ENCODE measurements at places on chromosomes 11 and 22.

- DNase-seq, result no peak
Measured at GRCh38 chr11:65208785-65209710, 27.3 kb downstream of the CAPN1 start.

GRCh38 chr11:61626580-61627380, 45.9 kb upstream of the SYT7 start:
- DNase-seq, result no peak

DNA sequence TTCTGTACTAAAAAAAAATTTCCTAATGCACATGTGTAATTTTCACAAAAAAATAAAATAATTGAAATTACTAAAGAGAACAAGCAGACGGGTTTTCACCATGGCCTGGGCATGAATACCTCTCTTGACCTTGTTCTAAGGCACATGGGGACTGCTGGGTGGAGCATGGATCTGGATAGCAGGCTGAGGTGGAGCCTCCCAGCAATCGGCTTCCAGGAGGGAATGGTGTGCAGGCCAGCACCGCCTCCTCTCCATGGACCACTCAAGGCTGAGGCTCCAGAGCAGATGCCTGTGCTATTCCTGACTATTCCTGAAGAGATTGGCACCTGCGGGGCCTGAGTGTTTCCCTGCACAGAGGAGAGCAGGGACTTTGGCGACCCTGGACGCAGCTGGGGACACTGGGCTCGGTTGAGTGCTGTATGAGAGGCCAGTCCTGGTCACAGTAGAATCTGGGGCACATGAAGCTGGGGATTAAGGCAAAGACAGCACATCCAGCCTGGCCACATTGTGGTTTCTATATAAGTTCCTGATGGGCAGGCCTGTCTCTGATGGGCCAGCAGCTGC, 963.6 kb downstream of the BRD1 start:
- DNase-seq, result no peak

GRCh38 chr11:9660886-9661285, 3.0 kb upstream of the SWAP70 start:
- no peak for DNase-seq

- no peak for DNase-seq
Measured at GRCh38 chr11:7257724-7258123, 6.0 kb downstream of the SYT9 start.

GRCh38 chr11:115665175-115665821, 161.1 kb upstream of the CADM1 start:
- no peak for DNase-seq

- DNase-seq, result no peak
Measured at GRCh38 chr11:131689049-131689925, 318.9 kb downstream of the NTM start.

DNA sequence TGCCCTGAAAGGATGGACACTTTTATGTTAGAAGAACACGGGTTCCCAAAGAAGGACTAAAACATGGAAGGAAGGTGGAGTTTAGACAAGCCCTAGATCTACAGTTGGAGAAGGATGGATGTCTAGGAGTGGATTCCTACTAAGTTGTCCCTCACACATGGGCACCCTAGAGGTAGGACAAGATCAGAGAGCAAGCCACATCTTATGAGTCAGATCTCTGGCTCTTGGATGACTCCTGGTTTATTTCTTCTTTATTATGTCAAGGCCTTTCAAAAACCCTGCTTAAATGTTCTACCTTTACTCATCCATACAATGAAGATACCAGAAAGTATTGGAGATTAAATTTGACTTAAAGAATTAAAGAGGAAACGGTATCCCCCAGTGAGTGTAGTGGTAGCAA, 34.4 kb downstream of the PRCP start:
- no peak for DNase-seq

- no peak for DNase-seq
Measured at GRCh38 chr11:70109006-70109405, 30.9 kb downstream of the ANO1 start.

DNA sequence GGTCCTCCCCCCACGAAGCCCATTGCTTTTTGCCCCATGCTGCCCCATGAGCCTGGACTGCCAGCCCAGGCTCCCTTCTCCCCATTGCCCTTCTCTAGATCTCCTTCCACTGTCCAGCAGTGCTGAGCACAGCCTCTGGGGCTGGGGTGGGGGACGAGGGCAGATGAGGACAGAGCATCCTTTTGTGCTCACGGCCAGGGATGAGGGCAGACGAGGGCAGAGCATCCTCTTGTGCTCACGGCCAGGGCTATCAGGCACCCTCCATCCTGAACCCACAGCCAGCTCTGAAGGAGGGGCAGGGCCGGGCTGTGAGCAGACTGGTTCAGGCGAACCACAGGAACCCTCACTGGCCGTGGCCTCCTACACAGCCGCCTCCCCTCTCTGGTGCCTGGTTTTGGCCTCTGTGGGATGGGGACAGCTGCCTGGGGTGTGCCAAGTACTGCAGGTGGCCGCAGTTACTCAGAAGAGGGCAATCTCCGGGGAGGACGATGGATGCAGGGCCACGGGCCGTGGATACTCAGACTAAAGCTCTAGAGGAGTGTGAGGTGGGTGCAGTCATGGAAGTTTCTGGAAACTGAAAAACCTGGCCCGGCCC, 1258.8 kb downstream of the BRD1 start:
- DNase-seq, result no peak

DNA sequence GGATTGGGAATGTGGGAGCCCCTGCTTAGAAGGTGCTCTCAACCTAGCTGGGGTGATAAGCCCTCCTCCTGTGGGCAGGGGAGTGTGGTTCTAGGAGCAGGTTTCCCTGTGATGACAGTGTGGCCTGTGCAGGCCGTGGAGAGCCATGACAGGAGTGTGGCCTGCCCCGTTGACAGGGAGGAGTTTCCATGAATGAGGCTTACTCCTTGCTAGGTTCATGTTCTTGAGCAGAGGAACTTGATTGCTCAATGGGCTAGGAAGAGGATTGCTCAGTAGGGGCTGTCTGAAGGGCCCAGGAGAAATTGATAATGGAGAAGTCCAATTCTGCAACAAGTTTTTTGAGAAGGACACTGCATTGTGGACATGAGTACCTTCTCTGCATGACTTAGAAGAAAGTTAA, 92.0 kb downstream of the PPP6R3 start:
- no peak for DNase-seq

DNA sequence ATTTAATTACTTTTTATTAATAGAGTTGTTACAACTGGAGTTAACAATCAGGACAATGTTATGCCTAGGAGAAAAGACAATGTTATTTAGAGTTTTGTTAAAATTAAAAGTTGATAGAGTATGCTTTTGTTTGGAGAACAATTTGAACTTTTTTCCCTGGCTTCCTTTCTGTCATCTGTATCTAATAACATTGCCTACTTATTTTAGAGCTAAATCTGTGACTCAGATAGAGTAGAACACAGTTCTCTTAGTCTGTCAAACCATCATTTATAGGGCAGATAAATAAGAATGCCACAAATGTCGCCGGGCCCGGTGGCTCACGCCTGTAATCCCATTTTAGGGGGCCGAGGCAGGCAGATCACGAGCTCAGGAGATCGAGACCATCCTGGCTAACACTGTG, 28.9 kb upstream of the YAP1 start:
- no peak for DNase-seq

- no peak for DNase-seq
Measured at GRCh38 chr11:130536106-130537040, 87.9 kb downstream of the ADAMTS15 start.

DNA sequence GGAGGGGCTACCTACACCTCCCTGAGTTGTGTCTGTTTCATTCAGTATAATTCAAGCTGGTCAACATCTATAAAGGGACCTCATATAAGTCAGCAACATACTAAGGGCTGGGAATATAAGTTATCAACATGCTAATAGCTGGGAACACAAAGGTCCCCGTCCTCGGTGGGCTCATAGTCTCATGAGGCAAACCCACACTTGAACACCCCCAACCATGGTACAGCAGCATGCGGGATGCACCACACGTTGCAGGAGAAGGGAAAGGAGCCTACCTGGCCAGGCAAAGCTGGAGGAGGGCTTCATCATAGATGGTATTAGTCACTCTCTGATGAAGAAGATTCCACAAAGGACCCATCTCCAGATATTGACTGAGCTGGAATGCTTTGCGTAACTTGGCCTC, 561.8 kb upstream of the B3GAT1 start:
- no peak for DNase-seq

GRCh38 chr11:127875131-127875530, 712.2 kb downstream of the ETS1 start:
- no peak for DNase-seq

- DNase-seq, result no peak
Measured at GRCh38 chr11:131661132-131661531, 290.7 kb downstream of the NTM start.

DNA sequence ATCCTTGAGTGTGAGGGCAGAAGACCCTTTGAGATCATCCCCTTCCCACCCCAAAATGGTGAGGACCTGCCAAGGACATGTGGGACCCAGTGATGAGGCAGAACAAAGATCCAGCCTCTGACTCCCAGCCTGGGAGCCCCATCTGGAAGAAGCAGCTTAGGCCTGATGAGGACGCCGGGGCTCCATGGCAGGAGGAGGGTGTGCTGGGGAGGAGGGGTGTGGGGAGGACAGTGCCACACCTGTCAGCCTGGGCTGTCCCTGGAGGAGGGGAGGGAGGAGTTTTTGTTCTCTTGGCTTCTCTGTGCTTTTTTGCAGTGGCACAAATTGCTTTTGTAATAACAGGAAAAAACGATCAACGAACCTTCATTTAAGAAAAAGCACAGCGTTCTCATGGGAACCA, 44.4 kb upstream of the DAGLA start:
- no peak for DNase-seq

GRCh38 chr22:47849576-47849975, 1087.1 kb downstream of the TBC1D22A start:
- no peak for DNase-seq

DNA sequence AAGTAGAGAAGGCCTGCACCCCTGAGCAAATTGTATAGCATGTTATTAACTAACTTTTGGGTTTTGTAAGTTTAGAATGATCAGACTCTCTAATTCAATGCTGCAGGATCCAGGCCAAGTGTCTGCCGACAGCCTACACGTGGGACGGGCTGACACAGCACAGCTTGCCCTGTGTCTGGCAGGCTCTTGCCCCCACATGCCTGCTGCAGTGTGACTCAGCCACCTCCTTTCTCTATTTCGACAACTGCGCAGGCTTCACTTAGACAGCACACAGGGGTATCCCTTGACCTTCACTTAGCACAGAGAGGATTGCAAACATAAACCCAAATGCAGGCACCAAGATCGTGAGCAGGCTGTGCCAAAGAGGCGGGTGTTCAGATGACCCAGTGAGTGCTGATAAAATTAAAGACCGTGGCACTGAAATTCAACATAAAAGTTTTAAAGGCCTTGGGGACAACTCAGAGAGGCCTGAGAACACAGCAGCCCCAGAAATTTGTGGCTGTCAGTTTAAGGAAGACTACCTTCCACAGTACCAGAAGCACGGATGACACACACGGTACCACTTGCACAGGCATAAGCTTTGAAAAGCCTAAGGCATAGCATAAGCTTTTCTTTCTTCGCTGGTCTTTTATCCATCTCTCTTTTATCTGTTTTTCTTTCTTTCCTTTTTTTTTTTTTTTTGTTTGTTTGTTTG, 37.8 kb downstream of the SCN3B start:
- no peak for DNase-seq

- DNase-seq, result no peak
Measured at GRCh38 chr11:60831501-60832079, 10.3 kb upstream of the CCDC86 start.

GRCh38 chr11:19366992-19367709, 126.4 kb upstream of the E2F8 start:
- DNase-seq, result no peak

DNA sequence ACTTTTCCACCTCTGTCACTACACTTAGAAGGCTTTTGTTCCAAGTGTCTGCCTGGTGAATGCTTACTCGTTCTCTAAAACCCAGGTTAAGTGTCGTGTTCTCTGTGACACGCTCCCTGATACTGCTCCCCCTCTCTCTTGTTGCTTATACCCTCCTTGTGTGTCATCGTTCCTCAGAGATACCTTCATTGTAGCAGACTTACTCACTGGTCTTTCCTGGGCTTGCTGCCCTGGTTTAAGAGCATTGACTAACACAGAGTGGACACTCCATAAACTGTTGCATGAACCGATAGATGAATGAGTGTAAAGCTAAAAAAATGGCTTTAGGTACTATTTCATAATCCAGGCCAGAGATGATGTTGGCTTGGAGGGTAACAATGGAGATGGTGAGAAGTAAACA, 171.3 kb downstream of the GRIK4 start:
- DNase-seq, result no peak

- no peak for DNase-seq
Measured at GRCh38 chr11:8093931-8094575, 13.0 kb downstream of the TUB start.

GRCh38 chr22:29992341-29993275, 87.7 kb upstream of the HORMAD2 start:
- no peak for DNase-seq

- DNase-seq, result no peak
Measured at GRCh38 chr11:44629732-44630345, 64.4 kb downstream of the CD82 start.

DNA sequence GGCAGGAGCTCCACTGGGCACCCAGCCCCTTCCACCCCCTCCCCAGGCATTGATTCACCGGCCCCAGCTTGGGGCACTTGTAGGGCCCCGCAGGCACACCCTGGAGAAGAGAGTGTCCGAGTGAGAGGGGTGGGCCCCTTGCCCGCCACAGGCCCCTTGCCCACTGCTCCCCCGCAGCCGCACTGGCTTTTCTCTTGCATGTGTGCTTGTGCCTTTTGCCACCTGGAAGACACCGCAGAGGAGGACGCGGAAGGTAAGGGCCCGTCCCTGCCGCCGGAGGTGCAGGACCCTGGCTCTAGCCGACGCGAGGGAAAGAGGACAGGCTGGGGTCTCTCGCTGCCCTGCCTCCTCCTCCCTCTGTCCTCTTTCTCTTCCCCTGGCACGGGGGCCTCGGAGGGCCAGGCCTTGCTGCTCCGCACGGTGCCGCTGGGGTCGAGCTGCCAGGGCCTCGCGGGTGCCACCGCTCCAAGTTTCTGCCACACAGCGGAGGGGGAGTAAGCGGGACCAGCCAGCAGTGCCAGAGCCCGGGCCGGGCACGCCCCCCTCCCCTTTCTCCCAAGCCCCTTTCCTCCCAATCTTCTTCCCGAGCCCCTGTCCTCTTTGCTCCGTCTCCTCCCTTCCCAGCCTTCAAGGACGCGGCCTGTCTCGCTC, 9.5 kb downstream of the TNNT3 start:
- no peak for DNase-seq

DNA sequence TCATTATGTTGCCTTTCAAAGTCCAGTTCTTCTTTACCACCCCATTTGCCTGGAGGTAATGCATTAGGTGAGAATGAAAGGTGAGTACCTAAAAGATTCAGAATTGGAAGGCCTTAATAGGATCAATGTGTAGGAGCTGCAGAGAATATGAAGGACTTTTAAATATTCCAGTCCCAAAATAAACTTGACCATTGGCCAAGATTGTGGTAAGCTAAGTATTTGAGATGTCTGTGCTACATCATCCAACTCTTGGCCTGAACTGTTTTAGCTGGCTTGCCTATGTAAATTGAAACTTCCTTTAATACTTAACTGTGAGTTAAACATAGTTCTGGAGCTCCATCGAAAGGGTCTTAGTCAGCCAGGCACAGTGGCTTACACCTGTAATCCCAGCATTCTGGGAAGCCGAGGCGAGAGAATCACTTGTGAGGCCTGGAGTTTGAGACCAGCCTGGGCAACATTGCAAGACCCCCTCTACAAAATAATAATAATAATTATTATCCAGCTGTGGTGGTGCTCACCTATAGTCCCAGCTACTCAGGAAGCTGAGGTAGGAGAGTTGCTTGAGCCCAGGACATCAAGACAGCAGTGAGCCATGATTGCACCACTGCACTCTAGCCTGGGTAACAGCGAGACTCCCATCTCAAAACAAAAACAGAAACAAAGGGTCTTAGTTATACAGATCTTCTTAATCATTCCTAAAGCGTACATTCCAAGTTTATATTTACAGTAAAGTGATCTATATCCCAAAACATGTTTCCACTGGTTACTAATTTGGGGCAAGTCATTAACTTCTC, 29.8 kb downstream of the MTMR3 start:
- no peak for DNase-seq

Measured in esophagus squamous epithelium (tissue), 5 donors.